ENCODE measurements at places on chromosomes 2 and 18. TPM values are rescaled to one million over a fixed set of nuclear protein-coding genes. Genes with fewer than 3 reads are reported as not detected.

C1D gene
- total RNA-seq = 36.8 TPM

DNA sequence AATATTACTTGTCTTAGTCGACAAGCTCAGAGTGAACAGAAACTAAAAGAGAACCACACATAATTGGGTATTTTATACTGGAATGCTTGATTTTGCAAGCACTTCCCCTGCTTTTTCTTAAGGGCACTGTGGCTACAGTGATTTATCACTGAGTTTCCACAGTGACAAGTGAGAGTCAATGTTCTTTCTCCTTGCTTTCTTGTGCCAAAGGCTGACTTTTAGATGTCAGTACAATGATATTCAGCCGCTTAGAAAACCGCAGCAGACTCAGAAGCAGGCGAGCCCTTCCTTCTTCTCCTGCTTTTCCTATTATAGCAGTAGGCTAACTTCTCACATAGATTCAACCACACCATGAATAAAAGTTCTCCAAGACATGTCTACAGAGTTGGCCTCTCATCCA is 1603.6 kb upstream of the NXPH2 start:
- no peak for DNase-seq

- DNase-seq = no peak
Measured at GRCh38 chr2:45681675-45682074, 30.2 kb downstream of the PRKCE start.

GRCh38 chr2:131041402-131042147 is 51.7 kb downstream of the FAM168B start:
- DNase-seq = no peak

MYL1 gene
- total RNA-seq = not detected

- no peak for DNase-seq
Measured at GRCh38 chr2:6074089-6074643, 382.0 kb downstream of the SOX11 start.

- no peak for DNase-seq
Measured at GRCh38 chr2:9984217-9984739, 32.8 kb downstream of the GRHL1 start.

DNA sequence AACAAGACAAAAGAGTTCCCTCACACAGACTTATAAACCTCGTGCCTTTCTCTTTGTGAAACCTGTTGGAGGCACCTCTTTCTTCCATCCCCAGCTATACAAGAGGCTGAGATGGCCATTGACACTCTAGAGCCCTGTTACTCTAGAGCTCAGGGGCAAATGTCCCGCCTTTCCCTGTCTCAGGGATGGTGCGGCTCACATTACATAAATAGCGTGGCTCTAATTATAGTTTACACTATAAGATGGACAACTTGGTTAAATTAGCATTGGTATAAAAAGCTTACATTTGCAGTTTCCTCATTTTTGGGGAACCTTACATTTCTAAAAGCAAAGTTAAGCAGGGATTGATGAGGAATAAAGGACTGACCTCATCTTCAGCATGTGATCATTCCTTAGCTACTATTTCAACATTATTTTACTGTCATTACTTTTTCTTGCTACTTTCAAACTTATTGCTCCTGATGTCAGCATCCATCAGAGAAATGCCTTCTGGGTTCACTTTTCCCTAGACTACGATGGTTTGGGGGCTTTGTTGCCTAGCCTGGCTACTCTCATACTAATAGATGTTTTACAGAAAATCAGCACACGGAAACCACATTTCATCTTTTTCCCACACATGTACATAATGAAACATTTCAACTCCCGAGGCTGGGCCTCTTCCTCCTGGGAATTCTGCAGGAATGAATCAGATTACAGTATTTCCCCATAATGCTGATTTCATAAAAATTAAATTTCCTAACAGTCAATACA is 40.4 kb downstream of the FTCDNL1 start:
- no peak for DNase-seq

DNA sequence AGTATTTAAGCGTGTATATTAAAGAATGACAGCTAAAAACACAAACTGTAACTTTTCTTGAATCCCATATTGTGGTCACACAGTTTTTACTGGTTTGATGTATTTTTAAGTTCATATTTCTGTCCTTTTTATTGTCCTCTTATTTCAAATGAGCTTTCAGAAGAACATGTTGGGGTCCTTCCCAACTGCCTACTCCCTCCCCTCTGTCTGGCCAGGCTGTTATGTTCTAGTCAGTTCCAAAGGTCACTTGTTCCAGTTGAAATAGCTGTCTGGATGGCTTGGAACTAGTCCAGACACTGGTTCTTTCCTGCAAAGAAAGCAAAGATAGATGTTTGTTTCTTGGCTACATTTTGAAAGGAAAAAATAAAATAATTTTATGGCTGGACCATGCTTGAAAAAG is 306.9 kb downstream of the GULP1 start:
- DNase-seq = no peak

CCDC74A gene
- 7.4 TPM for total RNA-seq

ARHGEF33 gene
- total RNA-seq = 0.31 TPM

- DNase-seq = no peak
Measured at GRCh38 chr2:124112206-124112605, 87.1 kb downstream of the CNTNAP5 start.

DNA sequence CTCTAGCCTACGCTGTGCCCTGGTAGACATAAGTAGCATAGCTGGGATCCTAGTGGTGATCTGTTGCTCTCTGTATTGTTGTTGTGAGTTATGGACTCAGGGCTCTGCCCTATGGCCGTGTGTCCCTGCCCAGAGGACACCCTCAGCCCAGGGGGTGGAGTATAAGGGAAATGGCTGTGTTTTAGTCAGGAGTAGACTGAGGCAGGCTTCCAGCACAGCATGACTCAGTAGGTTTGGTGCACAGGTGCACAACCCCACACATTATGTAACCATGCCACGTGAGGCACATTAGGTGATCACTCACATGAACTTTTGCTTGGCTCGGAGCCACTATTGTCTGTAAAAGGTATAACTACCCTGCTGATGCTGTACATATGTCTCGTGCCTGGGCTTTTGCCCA is 59.9 kb upstream of the PEX13 start:
- no peak for DNase-seq

Data from omental fat pad (tissue), 4 donors.